NCI-H526 treated with DMSO at 0.1 percent for 48 hours (cell line): ENCODE measurements at places on chromosomes 3 and 15.

GRCh38 chr3:71874618-71875017, 89.7 kb upstream of the PROK2 start:
- no peak for DNase-seq

GRCh38 chr15:75620841-75621391, 4.6 kb downstream of the SNUPN start:
- no peak for DNase-seq

GRCh38 chr3:117681619-117682018, 972.0 kb downstream of the TUSC7 start:
- no peak for DNase-seq

DNA sequence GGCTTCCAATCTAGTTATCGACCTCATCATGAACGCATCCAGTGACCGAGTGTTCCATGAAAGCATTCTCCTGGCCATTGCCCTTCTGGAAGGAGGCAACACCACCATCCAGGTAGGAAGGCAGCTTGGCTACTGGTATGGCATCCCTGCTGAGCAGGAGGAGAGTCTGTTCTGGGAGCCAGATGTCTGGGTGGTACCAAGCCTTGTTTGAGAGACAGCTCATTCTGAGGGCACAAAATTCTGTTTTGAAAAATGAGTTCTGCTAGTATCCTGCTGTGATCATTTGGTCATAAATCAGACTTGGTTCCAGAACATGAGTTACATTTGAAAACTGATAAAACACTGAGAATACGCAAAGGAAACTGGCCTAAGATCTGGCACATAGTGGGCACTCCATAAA, 242.1 kb downstream of the ITPR1 start:
- DNase-seq: no peak

GRCh38 chr3:140499114-140499757, 178.6 kb upstream of the TRIM42 start:
- DNase-seq: peak; percentile 5

- DNase-seq: no peak
Observed at GRCh38 chr3:109432833-109433232, 95.5 kb upstream of the DPPA4 start.

GRCh38 chr3:196967412-196968232, 1.0 kb downstream of the PIGZ start:
- DNase-seq: no peak

- no peak for DNase-seq
Observed at GRCh38 chr3:129461461-129462146, 21.6 kb downstream of the IFT122 start.

- no peak for DNase-seq
Observed at GRCh38 chr3:190830031-190830430, 32.5 kb downstream of the GMNC start.

DNA sequence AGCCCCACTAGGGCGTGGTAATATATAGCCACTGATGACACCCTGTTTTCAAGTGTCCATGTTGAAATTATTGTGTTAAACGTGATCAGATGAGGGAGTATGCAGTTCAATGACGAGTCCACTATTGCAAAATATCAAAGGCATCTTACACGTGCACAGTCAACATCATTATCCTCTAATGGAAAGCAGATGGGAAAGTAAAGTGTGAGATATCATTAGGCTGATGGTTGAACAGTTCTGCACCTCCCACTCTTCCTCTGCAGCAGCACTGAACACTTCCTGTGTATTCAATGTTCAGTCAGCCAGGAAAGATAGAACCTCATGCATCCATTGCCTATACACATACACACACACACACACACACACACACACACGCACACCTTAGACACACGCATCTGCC, 431.8 kb upstream of the CCDC54 start:
- no peak for DNase-seq

DNA sequence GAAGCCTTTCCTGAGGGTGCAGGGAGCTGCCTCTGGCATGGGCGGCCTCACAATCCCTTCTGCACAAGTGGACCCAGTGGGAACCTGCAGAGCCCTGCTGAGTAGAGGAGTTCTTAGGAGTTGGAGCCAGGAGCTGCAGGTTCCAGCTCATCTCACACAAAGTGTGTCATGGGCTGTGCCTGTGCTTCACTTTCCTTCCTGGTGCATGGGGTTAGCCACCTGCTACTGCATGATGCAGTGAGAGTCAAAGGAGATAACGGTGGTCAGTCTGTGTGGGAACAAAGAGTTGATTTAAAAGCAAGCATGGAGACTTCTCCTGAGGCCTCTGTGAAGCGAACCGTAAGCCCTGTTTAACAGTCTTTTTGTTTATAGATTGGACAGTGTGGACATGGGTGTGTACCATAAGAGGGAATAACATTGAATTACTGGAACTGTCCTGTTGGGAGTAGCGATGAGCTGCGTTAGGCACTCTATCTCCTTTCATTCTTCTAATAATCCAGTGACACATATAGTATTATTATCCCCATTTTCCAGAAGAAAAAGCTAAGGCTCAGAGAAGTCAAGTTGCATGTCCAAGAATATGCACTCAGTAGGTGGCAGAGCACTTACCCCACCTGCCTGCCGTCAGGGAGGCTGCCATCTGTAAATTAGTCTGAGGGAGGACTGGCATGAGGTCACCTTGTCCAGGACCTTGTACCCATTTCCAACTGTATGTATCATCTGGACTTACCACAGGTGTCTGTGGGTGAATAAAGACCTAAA, 68.7 kb upstream of the PRR23C start:
- peak; percentile 19 for DNase-seq

DNA sequence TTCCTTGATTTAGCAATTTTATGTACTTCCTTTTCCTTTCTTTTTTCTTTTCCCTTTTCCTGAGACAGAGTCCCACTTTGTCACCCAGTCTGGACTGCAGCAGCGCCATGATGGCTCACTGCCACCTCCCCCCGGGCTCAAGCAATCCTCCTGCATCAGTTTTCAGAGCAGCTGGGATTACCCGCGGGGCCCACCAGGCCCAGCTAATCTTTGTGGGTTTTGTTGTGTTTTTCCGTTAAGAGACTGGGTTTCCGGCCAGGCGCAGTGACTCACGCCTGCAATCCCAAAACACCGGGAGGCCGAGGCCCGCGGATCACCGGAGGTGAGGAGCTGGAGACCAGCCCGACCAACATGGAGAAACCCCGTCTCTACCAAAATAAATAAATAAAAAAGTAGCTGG, 17.7 kb downstream of the GOLGA8S start:
- DNase-seq: no peak

DNA sequence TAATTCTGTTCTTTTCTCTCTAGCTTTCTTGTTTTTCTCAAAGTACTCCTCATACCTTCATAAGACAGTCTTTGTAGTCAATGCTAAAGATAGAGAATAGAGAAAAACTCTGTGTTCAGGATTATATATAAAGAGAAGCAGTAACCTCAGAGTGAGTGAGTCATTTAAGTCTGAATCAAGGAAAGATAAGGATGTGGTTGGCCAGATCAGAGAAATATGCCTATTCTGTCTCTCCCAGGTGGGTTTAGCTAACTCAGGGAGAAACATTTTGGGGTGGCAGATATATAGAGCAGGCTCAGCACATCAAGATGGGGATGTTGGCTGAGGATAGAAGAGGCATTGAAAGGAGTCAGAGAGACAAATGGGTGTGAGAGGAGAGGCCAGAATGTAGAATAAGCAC, 31.4 kb downstream of the GTF2E1 start:
- DNase-seq: no peak

DNA sequence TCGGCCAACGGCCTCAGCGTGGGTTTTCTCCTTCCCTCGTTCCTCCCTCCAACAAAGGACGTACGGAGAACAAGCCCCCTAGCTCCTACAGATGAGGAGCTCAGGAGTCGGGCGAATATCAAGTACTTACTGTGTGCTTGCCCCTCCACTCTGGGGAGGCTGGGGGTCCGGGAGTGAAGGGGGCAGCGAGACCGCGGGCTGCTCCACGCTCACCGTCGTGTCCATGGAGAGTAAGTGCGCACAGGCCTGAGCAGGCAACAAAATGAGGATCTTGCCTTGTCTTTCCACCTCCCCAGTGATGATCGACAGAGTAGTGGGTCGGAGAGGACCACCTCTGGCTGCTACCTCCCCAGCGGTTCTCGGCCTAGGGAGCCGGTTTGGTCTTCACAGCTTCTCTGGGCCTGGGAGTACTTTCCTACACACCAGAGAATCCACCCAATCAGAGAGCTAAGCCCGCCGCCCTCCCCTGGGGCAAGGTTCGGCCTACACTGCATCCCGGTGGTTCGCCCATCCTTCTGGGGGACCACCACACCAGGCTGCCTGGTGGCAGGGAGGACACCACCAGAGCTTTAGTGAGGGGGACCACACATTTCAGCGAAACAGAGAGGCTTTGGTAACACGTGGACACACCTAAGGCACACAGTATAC, 603 bp upstream of the TRANK1 start:
- no peak for DNase-seq

- no peak for DNase-seq
Observed at GRCh38 chr3:12977117-12977808, 96.0 kb downstream of the IQSEC1 start.

GRCh38 chr3:50971487-50971924, 296.8 kb downstream of the DOCK3 start:
- DNase-seq: peak; percentile 60

- no peak for DNase-seq
Observed at GRCh38 chr3:101851850-101852714, 2.8 kb downstream of the NFKBIZ start.

GRCh38 chr3:21621181-21621651, 129.8 kb downstream of the ZNF385D start:
- no peak for DNase-seq

DNA sequence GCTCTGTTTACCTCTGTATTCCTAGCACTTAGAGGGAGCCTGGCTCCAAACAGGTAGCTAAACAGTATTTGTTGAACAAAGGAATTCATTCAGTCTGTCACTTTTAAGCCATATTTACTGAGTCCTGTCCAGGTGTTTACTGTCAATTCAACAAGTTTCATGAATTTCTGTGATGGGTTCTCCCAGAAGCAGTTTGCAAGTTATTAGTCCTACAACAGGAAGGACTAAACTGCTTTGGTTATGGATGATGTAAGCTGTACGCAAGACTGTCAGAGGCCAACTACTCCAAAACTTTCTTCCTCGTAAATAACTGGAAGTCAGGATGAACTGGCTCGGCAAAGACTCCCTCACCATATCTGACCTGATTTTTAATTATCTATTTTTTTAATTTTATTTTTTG, 25.1 kb downstream of the STIMATE start:
- no peak for DNase-seq

- no peak for DNase-seq
Observed at GRCh38 chr15:31034152-31034551, 42.7 kb upstream of the MTMR10 start.

DNA sequence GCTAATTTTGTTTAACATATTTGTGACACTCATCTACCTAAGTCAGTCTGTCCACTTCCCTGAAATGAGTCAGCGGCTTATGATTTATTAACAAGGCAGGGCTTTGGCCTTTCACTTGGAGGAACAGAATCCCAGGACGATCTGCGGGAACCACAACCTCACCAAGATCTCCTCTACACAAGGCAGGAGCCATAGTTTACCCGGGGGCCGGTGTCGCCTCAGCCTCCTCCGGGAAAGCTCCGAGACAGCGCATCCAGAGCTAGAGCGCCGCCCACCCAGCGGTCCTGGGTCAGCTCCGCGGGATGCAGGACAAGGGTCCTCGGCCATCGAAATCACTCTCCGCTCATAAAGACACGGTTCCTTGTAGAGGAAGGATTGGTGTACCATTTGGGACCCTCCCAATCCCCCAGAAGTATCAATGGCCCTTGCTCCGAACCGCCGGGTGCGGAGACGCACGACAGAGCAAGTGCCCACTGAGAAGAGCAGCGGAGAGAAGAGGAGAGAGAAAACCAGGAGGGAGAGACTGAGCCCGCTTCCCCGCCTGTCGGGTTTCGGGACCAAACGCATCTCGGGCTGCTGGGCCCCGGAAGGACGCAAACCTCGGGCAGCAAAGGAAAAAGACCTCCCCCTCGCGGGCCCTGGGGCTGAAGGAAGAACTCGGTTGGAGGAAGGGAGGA, 13.1 kb upstream of the ALCAM start:
- no peak for DNase-seq

GRCh38 chr3:109023656-109024254, 70.1 kb upstream of the GUCA1C start:
- peak; percentile 21 for DNase-seq

- peak; percentile 41 for DNase-seq
Observed at GRCh38 chr3:110198717-110199587, 861.6 kb upstream of the DPPA4 start.
